HepG2 (cell line): ENCODE measurements at places on chromosomes 3 and 15. TPM values are rescaled to one million over a fixed set of nuclear protein-coding genes. Genes with fewer than 3 reads are reported as not detected.

DNA sequence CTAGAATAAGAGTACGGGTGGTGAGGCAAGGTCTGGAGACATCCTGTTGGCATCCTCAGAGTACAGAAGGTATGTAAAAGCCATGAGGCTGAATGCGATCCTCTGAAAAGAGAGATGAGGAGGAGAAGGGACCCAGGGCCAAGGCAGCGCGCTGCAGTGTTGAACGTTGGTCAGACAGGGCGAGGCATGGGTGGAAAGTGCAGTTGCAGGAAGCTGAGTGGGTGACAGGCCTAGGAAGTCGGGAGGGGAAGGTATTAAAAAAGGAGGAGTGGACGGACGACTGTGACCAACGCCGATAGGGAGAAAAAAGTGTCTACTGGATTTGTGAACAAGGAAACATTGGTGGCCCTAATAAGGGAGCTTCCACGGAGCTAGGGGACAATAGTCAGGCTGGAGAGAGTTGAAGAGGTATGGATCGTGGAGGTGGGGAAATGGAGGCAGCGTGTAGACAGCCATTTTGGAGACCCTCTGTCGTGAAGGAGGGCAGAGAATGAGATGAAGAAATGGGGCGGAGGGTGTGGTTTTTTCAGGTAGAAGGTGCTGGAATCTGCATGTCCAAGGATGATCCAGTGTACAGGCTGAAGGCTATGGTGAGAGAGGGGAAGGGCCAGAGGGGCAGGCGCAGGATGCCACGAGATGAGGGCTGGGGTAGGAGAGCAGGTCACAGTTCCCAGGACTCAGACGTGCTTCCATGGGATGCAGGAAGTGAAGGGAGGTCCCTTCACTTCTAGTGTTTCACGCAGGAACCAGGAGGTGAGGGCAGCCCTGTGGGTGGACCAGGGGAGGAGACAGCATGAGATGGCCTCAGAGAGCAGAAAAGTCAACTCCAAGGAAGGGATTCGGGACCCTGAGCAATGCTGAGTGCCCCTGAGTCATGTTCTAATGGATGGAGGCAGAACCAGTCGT is 115.9 kb downstream of the ASB7 start:
- no peak for DNase-seq

DNA sequence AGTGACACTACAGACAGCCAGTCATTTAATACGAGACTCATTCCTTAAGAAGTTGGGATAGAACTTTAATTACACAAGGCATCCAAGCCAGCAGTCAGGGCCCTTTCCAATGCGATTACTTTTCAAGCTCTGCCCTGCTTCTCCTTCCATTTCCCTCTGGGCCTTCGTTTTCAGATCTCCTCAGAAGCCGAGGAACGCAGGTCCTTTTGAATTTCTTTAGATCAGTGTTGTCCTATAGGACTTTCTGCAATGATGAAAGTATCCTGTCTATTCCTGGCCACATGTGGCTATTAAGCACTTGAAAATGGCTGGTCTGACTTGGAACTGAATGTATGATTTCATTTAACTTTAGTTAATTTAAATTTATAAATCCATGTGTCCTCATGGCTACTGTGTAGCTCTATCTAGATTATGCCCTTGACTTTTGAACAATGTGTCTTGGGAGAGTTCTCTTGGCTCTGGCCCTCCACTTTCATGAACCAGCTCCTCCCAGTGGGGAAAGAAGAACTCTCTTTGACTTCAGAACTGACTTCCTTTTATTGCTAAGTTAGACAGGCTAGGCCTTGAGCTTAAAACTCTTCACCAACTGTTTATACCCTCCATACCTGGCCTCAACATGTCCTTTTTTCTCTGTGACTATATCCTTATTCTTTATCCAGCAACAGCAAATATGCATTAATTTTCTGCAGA is 22.6 kb downstream of the TGFBR2 start:
- no peak for DNase-seq

DNA sequence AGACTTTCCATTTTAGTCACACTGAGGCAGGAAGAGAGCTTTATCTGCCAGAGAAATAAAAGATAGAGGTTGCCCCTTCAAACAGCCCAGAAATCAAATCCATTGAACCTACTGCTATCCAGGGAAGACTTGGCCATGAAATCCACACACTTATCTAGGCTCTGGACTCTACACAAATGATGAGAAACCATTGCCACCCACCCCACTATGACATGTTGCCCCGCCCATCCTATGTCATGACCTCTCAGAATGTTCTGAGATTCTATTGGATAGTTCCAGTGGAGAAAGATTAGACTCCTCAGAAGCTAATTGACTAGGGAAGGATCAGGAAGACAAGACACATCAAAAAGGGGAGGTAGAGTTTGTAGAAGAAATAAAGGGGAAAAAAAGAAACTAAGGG is at the start of gene TMCO5A:
Gene TMCO5A, plus strand, starts transcription at position 301 of the 400 bp plus-strand sequence. CDS start 1,684 bp downstream, outside the sequence.
- no peak for DNase-seq

Gene ZMYND10
- 0.74 and 1.8 TPM in 2 replicates for polyA plus RNA-seq

Gene SYNM
- 1.1 and 1.2 TPM in 2 replicates for polyA plus RNA-seq
